ENCODE measurements at places on chromosomes 3 and 15.

DNA sequence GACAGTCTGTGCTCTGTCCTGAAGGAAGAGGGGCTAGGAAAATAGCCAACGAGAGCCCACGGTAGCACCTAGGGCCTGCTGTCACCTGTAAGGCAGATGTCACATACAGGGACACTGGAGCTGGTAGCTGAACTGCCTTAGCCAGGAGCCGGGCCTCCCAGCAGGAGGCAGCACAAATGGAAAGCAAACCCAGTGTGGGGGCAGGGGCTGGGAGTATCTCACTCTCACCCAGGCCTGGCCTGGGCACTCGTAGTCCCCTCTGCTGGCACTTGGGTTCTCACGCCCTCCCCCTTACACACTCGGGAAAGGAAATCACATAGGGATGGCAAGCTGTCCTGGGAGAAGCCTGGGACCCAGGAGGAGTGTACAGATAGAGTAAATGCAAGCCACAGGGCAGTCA is 173.1 kb upstream of the CHRNA7 start:
- DNase-seq: no peak

DNA sequence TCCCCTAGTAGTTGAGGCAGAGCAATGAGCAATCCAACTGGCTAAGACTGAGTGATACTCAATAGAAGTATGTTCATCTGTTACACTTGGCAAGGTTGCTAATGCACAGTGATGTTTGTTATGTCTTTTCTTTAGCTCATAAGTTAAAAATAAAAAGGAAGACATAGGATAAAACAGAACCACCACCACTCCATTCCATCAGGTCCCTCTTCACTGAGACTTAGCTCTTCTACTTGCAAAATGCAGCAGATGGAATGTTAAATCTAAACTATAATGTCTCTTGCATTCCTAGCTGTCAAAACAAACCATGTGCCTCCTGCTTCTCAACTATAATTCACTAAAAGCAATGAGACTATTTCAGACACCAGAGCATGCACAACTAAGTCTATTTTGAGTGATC is 265.6 kb upstream of the UBE2E2 start:
- DNase-seq: no peak

- no peak for DNase-seq
Observed at GRCh38 chr15:36850864-36851263, 249.5 kb downstream of the MEIS2 start.

DNA sequence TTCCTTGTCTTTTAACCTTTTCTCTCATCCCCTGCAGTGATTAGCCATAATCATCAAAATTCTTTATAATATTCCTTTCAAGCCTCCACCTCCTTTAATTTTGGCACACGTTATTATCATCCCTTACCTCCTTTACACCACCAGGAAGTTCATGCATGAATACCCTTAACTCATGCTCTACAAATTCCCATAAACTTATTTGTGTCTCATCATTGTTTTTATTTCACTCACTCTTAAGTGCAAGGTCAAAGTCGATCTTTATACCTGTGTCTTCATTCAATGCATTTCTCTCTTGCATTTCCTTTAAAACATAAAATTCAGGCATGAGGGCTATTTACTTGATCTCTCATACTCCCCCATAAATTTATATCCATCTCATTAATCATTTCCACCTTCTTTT is 1064.6 kb upstream of the CADM2 start:
- no peak for DNase-seq

DNA sequence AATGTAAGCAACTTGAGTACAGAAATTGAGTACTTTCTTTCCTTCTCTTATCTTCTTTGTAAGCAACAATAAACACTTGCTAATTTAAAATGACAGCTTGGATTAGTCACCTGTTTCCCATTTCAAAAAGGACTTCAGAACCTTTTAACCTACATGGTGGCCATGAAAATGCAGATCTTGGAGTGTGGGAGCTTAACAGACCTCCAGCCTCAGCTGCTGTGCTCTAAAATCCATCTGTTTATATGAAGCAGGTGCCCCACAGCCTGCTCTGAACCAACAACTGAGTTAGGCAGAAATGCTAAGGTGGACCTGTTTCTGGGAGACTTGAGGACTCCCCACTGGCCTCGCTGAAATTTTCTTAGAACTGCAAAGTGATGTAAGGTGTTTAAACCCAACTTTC is 91.1 kb upstream of the TNIK start:
- no peak for DNase-seq

DNA sequence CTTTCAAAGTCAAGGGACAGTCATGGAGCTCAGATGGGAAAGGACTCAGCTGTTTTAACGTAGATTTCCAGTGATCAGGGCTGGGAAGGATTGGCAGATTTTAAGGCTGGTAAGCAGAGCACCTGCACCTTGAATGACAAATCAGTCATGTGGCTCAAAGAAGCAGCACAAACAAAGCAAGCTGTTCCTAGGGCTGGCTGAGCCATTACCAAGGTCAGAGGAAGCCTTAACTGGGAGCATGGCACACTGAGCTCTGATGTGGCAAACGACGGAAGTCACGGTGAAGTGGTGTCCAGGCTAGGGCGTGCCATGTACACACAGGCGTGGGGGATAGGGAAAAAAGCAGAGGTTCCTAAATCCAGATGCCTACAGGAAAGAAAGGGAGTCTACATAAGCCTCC is 84.6 kb upstream of the PFN2 start:
- DNase-seq: no peak

GRCh38 chr15:70605606-70606410 is 157.6 kb downstream of the UACA start:
- peak; percentile 78 for DNase-seq
